NCI-H1436 treated with DMSO at 0.1 percent for 48 hours (cell line): ENCODE measurements at places on chromosomes 5 and 9.

- DNase-seq: no peak
Measured at GRCh38 chr5:172689801-172690200, 48.7 kb downstream of the NEURL1B start.

DNA sequence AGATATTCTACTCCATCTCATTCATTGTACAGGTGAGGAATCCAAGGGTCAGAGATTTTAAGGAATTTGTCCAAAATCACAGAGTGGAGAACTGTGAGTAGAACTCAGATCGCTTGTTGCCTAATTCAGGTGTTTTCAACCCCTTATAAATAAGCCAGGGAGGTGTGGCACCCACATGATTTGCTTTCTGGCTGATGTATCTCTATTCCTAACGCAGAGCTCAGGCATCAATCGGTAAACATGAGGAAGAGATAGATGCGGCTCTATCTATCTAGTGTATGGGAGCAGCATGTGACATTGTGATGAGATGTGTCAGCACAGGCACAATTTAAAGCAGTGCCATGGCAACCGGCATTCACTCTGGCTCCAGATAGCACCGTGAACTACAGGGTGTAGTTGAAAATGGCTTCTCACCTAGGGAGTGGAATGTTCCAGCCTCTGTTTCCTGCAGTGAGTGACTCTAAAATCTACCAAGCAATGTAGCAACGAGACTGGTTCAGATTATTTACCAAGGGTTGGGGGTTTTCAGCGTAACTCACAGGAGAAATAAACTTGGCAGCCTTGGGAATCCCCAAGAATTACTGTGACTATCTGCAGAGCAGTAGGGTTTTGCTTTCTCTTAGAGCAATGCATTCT, 53.4 kb upstream of the SUB1 start:
- no peak for DNase-seq

- DNase-seq: no peak
Measured at GRCh38 chr9:117395151-117395650, 19.7 kb downstream of the ASTN2 start.

- no peak for DNase-seq
Measured at GRCh38 chr9:107914151-107914550, 424.6 kb upstream of the KLF4 start.

DNA sequence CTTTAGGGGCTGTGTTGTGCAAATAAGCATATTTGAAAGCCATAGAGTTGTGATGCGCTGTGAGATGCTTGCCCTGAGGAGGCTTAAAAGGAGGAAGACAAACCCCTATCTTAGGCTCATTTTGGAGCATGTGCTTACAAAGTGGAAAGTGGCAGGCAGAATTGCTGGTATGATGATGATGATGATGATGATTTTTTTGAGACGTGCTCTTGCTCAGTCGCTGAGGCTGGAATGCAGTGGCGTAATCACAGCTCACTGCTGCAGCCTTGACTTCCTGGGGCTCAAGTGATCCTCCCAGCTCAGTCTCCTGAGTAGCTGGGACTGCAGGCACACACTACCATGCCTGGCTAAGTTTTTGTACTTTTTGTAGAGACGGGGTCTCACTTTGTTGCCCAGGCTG, 1.7 kb downstream of the CNOT8 start:
- DNase-seq: no peak

DNA sequence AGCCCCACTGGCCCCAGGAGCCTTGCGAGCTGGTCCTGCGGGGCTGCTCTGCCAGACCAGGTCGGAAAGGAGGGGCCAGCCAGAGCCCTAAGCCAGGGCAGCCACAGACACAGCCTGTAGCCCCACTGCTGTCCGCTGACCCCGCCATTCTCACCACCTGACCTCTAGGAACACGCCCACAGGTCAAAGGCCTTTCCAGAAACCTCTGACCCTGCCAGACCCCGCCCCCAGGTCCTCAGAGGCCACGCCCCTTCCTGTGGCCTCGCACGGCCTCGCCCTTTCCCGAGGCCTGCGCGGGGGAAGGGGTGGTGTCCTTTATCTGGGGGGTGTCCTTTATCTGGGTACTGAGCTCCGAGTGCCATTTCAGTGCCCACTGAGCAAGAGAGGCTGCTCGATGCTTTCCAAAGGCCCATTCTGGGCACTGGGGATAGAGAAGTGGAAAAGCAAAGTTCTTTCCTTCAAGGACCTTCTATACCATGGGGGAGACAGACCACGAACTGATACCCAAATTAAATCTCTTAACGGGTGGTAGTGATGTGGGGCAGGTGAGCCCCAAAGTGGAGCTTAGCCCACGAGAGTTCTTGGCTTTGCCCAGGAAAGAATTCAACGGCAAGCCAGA, 46.5 kb downstream of the P4HA2 start:
- DNase-seq: no peak

DNA sequence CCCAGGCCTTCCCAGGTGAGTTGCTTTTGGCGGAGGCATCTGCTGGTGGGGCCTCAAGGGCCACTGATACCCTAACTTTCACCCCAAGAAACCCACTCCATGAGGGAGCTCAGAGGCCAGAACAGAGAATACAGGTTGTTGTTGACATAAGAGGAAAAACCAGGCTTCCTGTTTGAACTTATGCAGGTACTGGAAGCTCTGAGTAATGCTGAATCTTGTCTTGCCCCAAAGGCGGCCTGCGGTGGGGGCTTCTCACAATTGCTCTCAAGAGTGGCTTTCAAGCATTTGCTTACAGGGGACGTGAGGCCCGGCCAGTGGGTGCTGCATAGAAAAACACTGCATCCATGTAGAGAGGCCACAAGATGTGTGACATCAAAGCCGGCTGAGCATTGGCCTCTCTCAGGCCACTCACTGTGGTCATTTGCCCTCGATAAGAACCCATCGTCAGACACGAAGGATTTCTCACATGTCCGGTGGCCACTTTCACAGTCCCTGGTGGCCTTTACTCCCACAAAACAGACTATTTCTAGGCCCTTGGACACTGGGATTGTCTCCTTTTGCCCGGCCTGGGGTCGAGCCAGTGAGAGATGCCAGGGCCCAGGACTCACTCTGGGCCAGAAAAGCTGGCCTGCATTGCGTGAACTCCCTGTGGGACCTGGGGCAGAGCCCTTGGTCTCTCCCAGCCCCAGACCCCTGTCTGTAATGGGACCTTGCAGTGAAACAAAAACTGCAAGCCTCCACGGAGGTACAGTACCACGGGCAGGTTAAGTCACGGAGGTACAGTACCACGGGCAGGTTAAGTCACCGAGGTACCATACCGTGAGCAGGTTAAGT, 34.5 kb upstream of the TCF7 start:
- DNase-seq: no peak

GRCh38 chr5:140311011-140311467, 8.1 kb upstream of the PFDN1 start:
- DNase-seq: no peak

DNA sequence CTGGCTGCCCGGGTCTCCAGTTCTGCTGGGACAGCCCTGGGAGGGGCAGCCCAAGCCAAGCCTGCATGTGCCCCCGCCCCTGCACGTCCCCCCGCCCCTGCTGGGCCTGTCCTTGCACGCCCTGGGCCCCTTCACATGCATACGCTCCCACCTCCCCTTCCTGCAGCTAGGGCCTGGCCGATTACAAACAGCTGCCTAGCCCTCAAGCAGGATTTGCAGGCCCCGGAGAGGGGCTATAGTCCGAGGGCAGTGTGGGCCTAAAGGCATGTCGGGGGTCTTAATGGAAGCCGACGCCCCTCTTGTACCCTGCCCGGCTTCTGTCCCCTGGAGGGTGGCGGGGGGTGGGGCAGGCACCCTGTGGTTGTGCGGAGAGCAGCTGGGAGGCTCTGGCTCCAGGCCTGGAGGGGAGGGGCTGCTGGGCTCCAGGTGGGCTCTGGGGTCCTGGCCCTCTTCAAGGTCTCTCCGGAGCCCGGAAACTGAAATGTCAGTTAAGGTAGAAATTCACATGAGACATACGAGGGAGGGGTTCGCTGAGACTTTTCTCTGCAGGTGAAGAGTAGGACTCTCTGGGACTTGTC, 16.9 kb downstream of the COL5A1 start:
- no peak for DNase-seq

DNA sequence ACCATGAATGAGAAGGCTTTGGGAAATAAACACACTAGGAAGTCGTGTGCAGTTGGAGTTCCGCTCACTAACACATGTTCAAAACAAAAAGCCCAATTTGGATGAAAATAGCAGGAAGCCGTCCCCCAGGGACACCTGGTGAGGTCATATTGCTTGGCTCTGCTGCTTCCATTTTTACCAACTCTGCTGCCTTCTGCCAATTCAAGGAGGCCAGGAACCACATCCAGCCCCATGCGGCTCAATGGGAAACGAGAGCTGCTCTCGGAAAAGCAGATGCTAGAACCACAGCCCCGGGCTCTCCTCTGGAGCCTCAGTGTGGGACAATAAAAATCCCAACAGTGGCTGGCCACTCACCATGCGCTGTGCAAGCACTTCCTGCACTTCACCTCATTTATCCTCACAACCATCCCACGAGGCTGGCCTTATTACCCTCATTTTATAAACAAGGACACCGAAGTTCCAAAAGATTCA, 13.4 kb downstream of the ADAM19 start:
- DNase-seq: no peak

DNA sequence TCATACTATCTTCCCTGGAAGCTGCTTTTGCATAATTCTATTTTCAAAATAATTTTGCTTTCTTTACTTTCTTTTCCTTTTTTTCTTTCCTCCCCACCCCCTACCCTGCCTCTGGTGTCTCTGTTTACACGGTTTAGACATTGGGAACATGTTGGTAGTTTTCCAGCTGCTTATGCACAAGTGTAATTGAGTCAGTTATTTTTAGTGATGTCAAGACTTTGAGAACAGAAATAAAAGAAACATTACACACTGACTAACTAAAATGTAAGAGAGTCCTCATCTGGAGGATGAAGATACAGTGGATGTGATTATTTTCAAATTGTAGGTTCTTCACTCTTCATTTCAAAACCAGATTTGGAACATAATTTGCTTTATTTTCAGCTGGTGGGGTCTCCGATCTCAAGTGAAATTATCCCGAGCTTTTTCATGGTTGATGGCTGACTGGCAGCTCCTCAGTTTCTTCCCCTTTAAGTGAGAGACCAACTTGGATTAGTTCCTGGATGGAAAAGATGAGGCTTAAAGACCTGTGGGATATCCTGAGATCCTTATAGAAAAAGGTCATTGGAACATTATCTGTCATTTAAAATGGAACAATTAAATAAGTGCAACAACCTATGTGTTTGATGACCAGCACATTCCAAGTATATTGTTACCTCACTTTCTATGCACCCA, 154.4 kb upstream of the ZNF462 start:
- no peak for DNase-seq
